ENCODE measurements at places on chromosomes 3 and 15.

GRCh38 chr3:156630081-156630772 is 44.2 kb upstream of the TIPARP start:
- H3K36me3 ChIP-seq: no peaks in the 10 kb centered on the region
- no peak for DNase-seq
- no peak overlapping the region for H3K27ac ChIP-seq
- no peaks in the 10 kb centered on the region for H3K27me3 ChIP-seq
- no peak overlapping the region for H3K4me3 ChIP-seq

GRCh38 chr3:65635657-65636056 is 403.1 kb downstream of the MAGI1 start:
- H3K4me1 ChIP-seq: peaks cover 3% of the 10 kb centered on the region
- no peak for DNase-seq
- H3K36me3 ChIP-seq: no peaks in the 10 kb centered on the region
- no peak overlapping the region for H3K27ac ChIP-seq
- no peak overlapping the region for H3K4me3 ChIP-seq

DNA sequence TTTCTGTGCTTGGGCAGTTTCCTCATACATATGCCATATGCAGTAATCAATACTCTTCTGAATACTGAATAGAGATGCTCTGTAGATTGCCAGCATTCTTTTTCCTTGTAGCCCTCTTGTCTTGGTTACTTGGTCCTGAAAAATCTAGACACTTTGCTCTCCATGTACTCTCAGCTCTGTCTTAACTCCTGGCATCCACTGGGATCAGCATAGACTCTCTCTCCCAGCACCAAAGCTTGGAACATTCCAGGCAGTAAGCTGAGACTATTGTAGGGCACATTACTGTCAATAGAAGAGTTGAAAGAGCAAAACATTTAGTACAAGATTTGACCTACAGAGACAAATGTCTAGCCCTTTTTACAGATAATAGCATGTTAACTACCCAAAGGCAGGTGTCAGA is 1100.3 kb downstream of the TBL1XR1 start:
- no peaks in the 10 kb centered on the region for H3K36me3 ChIP-seq
- H3K27me3 ChIP-seq: no peaks in the 10 kb centered on the region
- H3K27ac ChIP-seq: no peak overlapping the region
- H3K4me1 ChIP-seq: no peaks in the 10 kb centered on the region
- no peak for DNase-seq

GRCh38 chr3:179958759-179959158 is 78.0 kb downstream of the PEX5L start:
- H3K27ac ChIP-seq: no peak overlapping the region
- H3K27me3 ChIP-seq: no peaks in the 10 kb centered on the region
- no peak for DNase-seq
- no peaks in the 10 kb centered on the region for H3K36me3 ChIP-seq

DNA sequence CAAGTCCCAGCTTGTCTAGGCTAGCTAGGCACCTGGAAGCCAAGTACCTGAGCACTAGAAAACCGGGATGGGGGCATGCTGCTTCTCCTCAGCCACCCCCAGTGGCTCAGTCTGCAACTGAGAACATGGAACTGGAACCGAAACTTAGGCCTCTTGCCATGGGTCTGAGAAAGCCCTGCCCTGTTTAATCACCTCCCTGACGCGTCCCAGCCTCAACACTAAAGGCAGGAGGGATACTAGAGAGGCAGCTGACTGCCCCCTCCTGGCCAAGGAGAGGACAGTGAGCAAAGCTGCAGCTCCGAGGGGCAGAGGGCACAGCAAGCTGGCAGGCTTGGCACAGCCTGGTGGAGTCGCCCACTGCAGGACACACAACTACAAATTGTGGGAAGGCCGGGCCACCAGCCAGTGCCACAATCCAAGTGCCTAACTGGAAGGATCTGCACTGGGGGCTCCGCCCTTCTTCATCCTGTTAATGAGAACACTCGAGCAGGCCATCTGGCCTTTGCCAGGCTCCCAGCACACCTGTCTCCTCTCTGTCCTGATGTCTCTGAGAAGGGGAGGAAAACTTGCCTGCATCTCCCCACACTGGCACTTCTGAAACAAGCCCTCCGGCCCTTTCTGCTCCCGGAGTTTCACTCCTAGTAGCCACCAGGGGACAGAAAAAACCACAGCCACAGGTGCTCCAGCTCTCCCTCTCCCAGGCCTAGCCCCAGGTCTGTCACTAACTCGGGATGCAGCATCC is 53.7 kb downstream of the BDH1 start:
- no peaks in the 10 kb centered on the region for H3K36me3 ChIP-seq
- DNase-seq: peak; percentile 64
- no peaks in the 10 kb centered on the region for H3K27me3 ChIP-seq
- no peak overlapping the region for H3K4me3 ChIP-seq

DNA sequence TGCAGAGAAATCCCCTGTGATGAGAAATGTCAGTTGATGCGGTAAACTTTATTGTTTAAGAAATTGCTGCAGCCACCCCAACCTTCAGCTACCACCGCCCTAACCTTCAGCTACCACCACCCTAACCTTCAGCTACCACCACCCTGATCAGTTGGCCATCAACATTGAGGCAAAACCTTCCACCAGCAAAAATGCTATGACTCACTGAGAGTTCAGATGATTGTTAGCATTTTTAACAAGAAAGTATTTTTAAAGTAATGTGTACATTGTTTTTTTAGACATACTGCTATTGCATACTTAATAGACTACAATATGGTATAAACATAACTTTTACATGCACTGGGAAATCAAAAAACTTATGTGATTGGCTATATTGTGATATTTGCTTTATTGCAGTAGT is 30.0 kb downstream of the U2SURP start:
- no peak overlapping the region for H3K27ac ChIP-seq
- no peaks in the 10 kb centered on the region for H3K4me1 ChIP-seq
- no peak for DNase-seq
- H3K4me3 ChIP-seq: no peak overlapping the region
- peaks cover 58% of the 10 kb centered on the region for H3K36me3 ChIP-seq

DNA sequence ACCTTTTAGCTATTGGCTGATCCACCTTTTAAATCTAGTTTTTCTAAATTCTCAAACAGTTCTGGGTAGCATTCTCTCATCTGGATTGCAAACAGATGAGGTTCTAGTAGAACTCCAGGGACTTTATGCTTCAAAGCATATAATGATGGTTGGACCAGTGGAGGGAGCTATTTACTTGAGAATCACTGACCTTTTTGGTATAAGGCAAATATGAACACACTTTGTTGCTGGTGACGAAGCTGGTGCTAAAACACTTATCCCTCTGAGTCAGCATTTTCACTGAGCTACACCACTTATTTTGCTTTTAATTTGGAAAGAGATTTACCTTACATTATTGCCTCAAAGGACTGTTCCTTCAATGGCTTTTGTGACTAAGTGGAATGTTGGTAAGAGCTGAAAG is 58.6 kb upstream of the SLITRK3 start:
- no peak overlapping the region for H3K4me3 ChIP-seq
- H3K27ac ChIP-seq: no peak overlapping the region
- H3K36me3 ChIP-seq: no peaks in the 10 kb centered on the region
- DNase-seq: peak; percentile 54

GRCh38 chr15:80945605-80946004 is 44.0 kb downstream of the MESD start:
- no peak overlapping the region for H3K4me3 ChIP-seq
- peaks cover 3% of the 10 kb centered on the region for H3K36me3 ChIP-seq
- H3K27me3 ChIP-seq: no peaks in the 10 kb centered on the region
- H3K4me1 ChIP-seq: no peaks in the 10 kb centered on the region

GRCh38 chr15:37740623-37741141 is 193.8 kb upstream of the TMCO5A start:
- H3K27me3 ChIP-seq: no peaks in the 10 kb centered on the region
- H3K27ac ChIP-seq: no peak overlapping the region
- no peak overlapping the region for H3K4me3 ChIP-seq
- H3K4me1 ChIP-seq: peaks cover 24% of the 10 kb centered on the region
- H3K36me3 ChIP-seq: no peaks in the 10 kb centered on the region
- DNase-seq: no peak

DNA sequence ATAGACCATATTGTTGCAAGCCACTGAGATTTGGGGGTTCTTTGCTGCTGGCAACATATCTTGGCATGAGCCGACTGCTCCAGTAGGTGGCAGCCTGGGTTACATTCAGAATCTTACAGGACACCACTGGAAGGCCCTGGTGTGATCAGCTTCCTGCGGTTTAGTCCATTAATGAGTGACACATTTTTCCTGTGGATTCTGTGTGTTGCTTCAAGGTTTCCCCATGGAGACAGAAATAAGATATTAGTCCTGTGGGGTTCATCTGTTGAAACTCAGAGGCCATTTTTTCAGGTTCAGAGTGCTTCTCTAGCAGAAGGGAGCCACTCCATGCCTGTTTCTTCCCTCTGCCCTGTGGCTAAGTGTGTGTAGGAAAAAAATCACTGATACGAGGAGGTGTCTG is 116.2 kb downstream of the MFSD1 start:
- no peak overlapping the region for H3K4me3 ChIP-seq
- H3K27me3 ChIP-seq: no peaks in the 10 kb centered on the region
- peak; percentile 63 for DNase-seq
- H3K27ac ChIP-seq: no peak overlapping the region
- no peaks in the 10 kb centered on the region for H3K4me1 ChIP-seq

- H3K27ac ChIP-seq: no peak overlapping the region
- no peak overlapping the region for H3K4me3 ChIP-seq
- no peaks in the 10 kb centered on the region for H3K27me3 ChIP-seq
- peaks cover 33% of the 10 kb centered on the region for H3K4me1 ChIP-seq
These were observed 4.1 kb downstream of the OSBPL11 start for GRCh38 chr3:125591116-125591760.

- DNase-seq: no peak
- H3K4me1 ChIP-seq: no peaks in the 10 kb centered on the region
- no peak overlapping the region for H3K4me3 ChIP-seq
These were observed 77.6 kb upstream of the HRH1 start for GRCh38 chr3:11076711-11077110.

- no peaks in the 10 kb centered on the region for H3K4me1 ChIP-seq
- DNase-seq: no peak
- no peaks in the 10 kb centered on the region for H3K27me3 ChIP-seq
These were observed 1176.0 kb upstream of the ALCAM start for GRCh38 chr3:104190681-104191080.

DNA sequence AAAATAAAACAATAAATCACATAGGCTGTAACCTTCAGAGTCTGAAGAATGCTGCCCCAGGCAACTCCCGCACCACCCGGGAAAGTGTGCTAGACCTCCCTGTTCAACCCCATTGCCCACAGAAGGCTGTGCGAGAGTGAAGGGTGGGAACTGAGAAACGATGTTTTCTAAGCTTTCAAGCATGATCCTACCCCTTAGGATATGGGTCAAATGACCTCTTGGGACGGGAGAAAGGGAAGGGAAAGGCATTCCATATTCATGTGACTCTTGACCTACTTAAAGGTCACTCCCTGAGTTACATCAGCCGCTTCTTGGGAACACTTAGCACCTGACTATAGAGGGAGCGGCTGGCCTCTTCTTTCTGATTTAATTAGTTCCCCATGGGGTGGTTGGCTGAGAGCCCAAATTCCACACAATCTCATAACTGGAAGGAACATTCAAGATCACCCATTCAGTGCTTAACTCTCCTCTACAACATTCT is 114.7 kb upstream of the SLC24A5 start:
- no peaks in the 10 kb centered on the region for H3K36me3 ChIP-seq
- no peak for DNase-seq
- H3K27me3 ChIP-seq: no peaks in the 10 kb centered on the region
- no peak overlapping the region for H3K27ac ChIP-seq
- H3K4me3 ChIP-seq: no peak overlapping the region
- peaks cover 7% of the 10 kb centered on the region for H3K4me1 ChIP-seq

- H3K4me1 ChIP-seq: peaks cover 17% of the 10 kb centered on the region
- H3K27me3 ChIP-seq: no peaks in the 10 kb centered on the region
- DNase-seq: no peak
- H3K27ac ChIP-seq: no peak overlapping the region
- H3K4me3 ChIP-seq: no peak overlapping the region
These were observed 323.4 kb downstream of the LRTM1 start for GRCh38 chr3:54604495-54604894.

GRCh38 chr15:79529157-79529785 is 97.1 kb downstream of the MINAR1 start:
- no peaks in the 10 kb centered on the region for H3K4me1 ChIP-seq
- H3K27me3 ChIP-seq: no peaks in the 10 kb centered on the region
- DNase-seq: no peak
- no peak overlapping the region for H3K4me3 ChIP-seq
- H3K36me3 ChIP-seq: no peaks in the 10 kb centered on the region

DNA sequence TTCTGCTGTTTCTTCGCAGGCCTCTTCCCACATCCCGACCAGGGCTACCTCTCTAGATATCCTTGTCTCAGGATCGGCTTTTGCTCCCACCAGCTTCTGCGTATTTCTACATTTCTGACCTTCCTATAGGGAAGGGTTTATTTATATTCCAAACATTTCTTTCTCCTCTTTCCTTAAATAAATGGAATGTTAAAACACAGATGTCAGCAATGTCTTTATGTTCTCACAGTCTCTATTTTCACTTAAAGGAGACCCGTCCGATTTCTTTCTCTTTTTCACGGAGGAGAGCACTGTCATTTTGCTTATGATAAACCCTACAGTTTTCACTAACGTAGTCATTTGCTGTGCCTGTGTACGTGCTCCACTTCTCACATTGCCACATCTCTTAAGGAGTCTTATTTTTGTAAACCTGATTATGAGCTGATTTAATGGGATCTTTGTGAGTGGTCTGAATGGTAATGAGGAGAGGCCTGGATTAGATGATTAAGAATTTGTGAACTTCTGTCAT is 630 bp downstream of the KIF15 start:
- peak overlapping the region; percentile 92 for H3K4me3 ChIP-seq
- no peaks in the 10 kb centered on the region for H3K4me1 ChIP-seq

- no peak overlapping the region for H3K27ac ChIP-seq
- no peak for DNase-seq
- no peaks in the 10 kb centered on the region for H3K27me3 ChIP-seq
- no peaks in the 10 kb centered on the region for H3K36me3 ChIP-seq
- H3K4me3 ChIP-seq: no peak overlapping the region
- H3K4me1 ChIP-seq: no peaks in the 10 kb centered on the region
These were observed 14.5 kb downstream of the LMCD1 start for GRCh38 chr3:8516047-8516661.

GRCh38 chr15:27747997-27748396 is 351.1 kb downstream of the OCA2 start:
- no peak overlapping the region for H3K27ac ChIP-seq
- no peak overlapping the region for H3K4me3 ChIP-seq
- H3K27me3 ChIP-seq: no peaks in the 10 kb centered on the region
- DNase-seq: no peak
- no peaks in the 10 kb centered on the region for H3K36me3 ChIP-seq

- no peak overlapping the region for H3K4me3 ChIP-seq
- H3K4me1 ChIP-seq: no peaks in the 10 kb centered on the region
- H3K36me3 ChIP-seq: no peaks in the 10 kb centered on the region
- no peak overlapping the region for H3K27ac ChIP-seq
These were observed 218.6 kb downstream of the GREM1 start for GRCh38 chr15:32936283-32936918.

DNA sequence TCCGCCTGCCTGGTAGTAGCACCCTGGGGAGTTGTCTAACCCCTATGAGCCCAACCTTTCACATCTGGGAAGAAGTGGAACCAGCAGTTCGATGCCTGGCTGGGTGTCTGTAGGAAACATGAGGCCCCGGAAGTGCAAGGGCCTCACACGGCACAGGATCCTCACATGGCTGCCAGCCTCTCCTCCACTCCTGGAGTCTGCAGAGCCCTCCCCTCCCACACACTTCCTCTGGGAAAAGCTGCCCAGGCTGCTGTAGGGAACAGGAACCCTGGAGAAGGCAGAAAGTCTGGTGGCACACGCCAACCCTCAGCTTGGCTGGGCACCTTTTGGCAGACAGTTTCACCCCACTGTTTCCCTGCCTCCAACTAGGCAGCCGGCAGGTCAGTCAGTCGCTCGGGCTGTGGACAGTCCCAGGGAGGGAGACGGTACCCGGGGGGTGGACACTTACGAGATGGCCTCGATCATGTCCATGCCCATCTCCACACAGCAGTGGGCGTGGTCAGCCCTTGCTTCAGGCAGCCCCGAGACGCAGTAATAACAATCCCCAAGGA is 118.4 kb downstream of the ADCY5 start:
- peak overlapping the region; percentile 74 for H3K27ac ChIP-seq
- no peak overlapping the region for H3K4me3 ChIP-seq
- H3K27me3 ChIP-seq: peaks cover 8% of the 10 kb centered on the region
- peaks cover 17% of the 10 kb centered on the region for H3K4me1 ChIP-seq

Data from cardiac muscle cell (in vitro differentiated cells and primary cell).